ENCODE measurements at places on chromosomes 2 and 18.

DNA sequence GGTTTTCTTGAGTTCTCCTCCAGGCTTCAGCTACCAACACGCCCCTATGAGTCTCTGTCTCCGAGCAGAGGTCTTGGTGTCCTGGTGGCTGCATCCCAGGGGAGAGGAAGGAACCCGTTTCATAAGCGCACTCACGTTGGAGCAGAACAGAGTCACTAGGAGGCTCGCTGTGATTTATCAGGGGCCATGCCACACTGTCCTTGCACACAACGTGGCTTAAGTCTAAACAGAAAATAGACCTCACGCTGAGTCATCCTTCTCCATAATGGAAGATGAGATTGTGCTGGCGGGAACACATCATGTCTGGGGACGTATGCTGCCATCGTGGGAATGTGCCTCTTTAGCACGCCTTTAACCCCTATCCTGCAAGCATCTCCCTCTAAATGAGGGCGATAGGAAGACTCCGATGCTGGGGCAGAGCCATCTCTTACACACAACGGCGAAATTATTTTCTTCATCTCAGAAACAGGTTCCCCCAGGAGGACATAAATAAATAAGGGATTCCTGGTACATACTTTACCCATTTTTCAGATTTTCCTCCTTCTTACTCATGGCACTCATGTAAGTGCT, 211.4 kb downstream of the KLHL29 start:
- DNase-seq, result no peak

DNA sequence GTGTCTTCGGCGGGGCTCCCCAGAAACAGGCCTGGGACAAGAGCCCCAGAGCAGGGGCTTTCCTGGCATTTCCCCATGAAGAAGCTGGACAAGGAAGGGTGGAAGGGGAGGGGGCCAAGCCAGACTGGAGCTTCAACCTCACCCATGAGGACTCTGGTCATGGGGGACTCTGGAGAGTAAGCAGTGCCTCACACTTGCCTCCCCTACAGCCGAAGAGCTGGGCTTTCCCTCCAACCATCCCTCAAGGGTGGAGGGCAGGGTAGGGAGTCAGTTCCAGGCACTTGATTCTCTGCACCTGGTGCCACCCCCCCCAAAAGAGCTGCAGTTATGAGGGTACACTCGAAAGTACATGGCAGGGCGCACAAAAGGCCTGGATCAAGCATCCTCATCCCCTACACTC, 246.6 kb downstream of the TFCP2L1 start:
- DNase-seq, result no peak

DNA sequence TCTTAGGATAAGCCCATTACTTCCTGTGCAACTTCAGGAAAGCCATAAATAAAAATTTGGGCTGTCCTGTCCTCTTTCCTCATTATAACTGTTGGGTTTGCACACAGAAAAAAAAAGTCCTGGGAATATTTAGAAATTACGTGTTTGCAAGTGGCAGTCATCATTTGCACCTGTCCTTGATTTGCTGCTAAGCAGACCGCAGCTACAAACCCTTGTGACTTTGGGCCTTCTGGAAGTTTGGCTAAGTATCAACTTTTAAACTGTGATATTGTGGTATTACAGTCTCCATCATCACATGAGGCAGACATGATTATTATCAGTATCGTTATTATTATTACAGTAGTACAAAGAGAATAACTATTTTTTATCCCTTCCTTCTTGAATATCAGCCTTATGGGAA, 260.7 kb upstream of the SESTD1 start:
- DNase-seq, result no peak

- DNase-seq, result no peak
These were observed 12.8 kb upstream of the ARL5A start for GRCh38 chr2:151841047-151841424.

DNA sequence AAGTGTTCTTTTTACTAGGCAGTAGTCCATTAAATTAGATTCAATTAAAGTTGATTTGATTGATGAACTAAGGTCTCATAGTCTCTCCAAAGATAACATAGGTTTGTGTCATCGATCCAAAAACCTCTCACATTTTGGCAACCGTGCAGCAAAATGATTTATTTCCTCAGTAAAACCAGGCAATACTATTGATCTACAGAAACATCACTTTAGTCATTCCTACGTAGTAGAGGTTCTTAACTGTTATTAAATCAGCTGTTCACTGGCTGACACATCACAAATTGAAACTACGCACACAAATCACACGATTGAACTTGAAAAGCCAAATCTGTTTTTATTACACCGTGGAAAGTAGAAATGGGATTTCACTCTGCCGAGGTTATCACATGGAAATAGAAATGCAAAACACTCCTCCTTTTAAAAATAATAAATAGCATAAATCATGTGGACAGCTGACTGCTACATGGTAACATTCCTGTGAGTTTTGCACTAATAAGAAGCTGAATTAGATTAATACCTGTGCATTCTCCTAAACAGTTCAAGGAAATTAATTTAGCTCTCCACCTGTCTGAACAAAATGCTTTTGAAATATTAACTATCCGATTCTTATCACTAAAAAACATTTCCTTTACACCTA, 262.5 kb downstream of the CDH20 start:
- no peak for DNase-seq

- no peak for DNase-seq
These were observed 59.8 kb downstream of the SLC4A3 start for GRCh38 chr2:219687272-219687671.

DNA sequence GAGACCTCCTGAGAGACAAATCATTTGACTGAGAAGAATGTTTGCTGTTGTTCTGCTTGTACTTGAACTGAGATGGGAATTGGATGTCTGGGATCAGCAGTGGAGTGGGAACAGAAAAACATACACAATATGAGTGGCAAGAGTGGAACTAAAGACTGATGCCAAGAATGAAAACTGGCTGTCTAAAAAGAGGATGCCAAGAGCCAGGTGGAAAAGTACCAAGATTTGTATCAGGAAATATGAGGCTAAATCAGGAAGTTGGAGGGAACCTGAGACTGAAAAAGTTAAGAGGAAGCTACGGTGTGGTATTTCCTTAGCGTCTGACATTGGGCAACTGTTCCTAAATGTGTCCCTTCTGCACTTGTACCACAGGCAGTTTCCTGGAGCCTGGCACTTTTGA, 440.9 kb upstream of the CELF4 start:
- no peak for DNase-seq

DNA sequence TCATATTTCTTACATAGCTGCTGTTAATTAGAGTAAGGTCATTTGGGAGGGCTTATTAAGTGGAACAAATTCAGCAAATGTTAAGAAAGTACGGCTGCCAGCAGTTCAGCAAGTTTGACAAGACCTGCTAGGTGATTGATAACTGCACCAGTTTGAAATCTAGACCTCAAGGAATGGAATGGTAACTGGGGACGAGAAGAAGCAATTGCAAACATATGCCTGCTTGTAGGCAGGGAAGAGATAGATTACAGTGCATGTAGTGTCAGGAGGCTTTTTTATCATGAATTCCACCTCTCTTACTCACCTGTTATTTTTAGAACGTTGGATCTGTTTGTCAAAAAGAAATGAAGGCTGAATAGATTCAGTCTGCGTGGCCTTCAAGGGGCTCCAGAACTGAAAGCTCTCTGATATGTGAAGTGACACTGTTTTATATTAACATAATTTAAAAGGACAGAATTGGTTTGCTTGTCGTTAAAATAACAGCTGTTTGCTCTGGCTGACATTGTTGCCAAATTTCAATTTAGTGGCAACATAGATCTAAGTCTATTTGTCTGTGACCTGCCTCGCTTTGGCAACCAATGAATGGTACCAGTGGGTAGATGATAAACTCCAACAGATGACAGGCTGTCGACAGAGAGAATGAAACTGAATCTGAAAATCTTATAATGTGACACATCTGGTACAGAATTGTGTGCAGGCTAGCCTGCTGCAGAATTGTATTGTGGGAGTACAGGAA, 199.3 kb downstream of the ZNF407 start:
- DNase-seq, result no peak

DNA sequence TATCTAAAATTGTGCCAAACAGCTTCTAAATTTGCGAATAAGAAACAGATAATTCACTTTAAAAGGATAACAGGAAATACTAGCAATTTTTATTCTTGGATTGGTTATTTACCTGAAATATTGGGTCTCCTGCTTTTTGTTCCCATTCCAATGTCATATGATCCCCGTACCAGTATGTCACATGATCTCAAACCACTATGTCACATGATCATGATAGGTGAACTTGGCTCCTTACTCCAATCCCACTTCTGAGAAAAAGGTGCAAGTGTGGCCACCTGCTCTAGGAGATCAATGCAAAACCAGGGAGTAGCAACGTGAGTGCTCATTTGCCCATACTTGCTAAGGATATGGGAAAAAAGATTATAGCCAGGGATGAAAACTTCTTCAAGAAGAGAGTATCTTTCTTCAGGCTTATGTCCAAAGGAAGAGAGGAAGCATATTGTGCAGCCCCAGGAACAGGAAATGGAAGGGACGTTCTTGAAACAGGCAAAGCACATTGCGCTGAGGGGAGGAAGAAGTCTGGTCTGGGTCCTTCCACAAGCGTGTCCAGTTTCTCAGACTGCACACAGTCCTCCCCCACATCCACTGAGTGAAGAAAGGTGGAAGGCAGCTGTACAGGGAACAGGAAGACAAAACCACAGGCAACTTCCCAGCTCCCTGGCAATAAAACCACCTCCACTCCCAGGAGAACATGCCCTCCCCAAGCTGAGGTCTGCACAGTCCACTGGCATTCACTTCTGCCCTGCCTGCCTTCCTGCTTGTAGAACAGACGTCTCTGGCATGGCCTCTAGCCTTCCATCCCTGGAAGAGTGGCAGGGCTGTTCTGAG, at the start of gene LYG2:
Gene LYG2 (minus strand): TSS at position 176 of the 828 bp plus-strand sequence. CDS start 1,406 bp downstream, outside the sequence.
- no peak for DNase-seq

DNA sequence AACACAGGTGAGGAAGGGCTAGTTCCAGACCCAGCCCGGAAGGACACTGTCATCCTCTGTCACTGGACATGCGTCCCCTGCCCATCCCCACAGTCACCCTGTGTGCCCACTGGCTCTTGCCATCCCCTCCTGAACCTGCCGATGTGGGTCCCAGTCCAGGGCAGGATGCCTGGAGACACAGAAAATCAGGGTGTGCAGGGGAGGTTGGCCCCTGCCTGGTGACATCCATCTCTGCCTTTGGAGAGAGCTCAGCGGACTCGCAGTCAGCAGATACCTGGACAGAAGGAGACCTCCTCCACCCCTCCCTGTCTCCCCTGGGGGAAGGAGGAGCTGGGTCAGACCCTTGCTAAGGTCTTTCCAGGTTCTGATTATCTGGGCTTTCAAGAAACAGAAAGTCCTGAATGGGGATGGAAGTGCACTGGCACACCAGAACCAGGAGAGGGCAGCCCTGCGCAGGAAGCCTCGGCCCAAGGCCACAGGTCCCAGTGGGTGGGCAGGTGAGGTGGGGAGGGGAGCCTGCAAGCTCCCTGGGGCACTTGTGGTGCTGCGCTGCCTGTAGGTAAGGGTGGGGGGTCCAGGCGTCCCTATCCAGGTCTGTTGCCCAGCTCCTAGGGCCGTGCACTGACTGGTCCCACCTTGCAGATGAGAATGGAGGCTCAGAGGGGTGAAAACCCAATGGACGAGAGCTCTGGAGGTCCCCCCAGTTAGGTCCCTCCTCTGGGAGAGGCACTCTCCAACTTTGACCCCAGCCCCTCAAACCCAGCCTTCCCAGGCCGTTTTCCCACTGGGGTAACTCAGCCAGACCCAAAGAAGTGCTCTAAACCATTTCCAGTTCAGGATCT, 9.7 kb upstream of the OTOS start:
- DNase-seq, result no peak

DNA sequence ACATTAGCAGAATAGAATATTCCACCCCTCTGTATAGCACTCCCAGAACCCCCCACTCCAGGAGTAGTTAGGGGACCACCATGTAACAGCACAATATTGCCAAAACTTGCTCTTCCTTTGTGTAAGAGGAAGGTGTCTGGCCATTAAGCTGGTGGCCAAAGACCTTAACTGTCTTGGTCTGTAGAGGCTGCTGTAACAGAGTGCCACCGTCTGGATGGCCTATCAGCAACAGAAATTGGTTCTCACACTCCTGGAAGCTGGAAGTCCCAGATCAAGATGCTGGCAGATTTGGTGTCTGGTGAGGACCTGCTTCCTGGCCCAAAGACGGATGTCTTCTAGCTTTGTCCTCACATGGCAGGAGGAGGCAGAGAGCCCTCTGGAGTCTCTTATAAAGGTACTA, 61.6 kb upstream of the TGFA start:
- DNase-seq, result no peak

GRCh38 chr2:11344956-11345677, 681 bp upstream of the ROCK2 start:
- DNase-seq, result no peak

DNA sequence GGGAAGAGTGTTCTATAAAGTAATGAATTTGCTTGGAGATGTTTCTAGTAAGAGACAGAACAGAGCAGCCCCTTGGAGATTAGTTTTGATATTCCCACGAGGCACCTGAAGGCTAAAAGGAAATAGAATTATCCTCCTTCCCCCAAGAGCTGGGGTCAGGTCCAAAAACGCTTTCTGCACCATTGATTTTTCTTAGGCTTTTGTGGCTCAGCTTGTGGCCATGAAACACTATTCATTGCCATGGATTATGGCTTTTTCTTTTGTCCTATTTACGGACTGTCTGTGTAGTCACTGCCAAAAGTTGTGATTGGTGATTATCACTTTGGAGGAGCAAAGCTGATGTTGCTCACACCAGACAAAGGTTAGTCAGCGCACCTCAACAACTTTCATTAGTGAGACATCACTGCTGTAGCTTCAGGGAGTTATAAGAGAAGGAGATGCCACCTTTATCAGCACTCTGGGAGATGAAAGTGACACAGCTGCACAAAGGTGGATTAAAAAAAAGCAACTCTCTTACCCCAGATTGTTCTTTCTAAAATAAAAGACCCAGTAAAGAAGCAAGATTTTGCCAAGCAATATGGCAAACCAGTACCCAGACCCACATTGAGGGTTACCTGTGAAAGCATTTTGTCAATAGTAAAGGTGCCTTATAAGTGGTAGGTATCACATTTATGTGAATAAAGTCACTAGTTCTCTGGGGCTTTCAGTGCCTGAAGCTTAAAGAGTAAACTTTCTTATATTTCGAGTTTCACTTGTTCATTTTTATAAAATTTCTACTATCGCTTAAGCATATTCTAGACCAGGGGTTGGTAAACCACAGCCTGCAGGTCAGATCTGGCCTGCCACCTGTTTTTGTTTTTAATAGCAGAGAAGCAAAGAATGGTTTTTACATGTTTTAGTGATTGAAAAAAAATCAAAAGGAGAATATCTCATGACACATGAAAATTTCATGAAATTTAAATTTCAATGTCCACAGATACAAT, 10.6 kb downstream of the CXCR4 start:
- DNase-seq, result no peak

DNA sequence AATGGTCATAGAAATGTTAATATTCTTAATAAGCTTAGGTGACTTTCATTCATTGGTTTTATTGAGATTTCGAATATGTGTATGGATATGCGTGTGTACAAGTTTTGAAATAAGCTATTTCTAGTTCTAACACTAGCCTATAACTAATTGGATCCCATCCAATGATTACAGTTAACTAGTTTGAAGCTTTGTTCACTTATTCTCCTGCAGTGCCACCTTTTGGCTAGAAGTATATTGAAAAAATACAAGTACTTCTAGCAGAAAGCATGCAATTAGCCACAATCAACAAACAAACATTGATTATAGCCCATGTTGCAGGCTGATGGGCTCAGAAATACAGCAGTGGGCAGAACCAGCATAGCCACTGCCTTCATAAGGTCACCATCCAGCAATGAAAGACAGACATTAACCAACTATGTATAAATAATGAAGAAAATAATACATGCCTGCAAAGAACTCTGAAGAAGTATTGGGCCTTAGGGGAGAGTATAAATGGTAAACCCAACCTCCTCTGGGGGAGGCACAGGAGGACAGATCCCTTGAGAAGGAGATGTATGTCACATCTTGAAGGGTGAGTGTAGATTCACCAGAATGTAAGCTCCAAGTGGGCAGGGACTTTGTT, 5.1 kb upstream of the PIEZO2 start:
- DNase-seq, result no peak

GRCh38 chr2:110718990-110719389, 13.4 kb upstream of the ACOXL start:
- DNase-seq, result no peak
